ENCODE measurements at places on chromosomes 12 and 14.

GRCh38 chr12:103799504-103799856, 41.6 kb downstream of the NT5DC3 start:
- no peak for DNase-seq

GRCh38 chr14:93054006-93054405, 61.7 kb downstream of the ITPK1 start:
- no peak for DNase-seq

- DNase-seq, result no peak
Observed at GRCh38 chr12:80422550-80422949, 21.5 kb upstream of the PTPRQ start.

- DNase-seq, result no peak
Observed at GRCh38 chr12:30181334-30181733, 397.6 kb upstream of the TMTC1 start.

- DNase-seq, result no peak
Observed at GRCh38 chr12:53213348-53213747, 6.3 kb upstream of the ITGB7 start.

- no peak for DNase-seq
Observed at GRCh38 chr12:132675757-132676432, 11.2 kb downstream of the POLE start.

GRCh38 chr12:95336387-95337067, 118.9 kb downstream of the VEZT start:
- DNase-seq, result peak; percentile 60

GRCh38 chr14:68966872-68967301, 12.2 kb downstream of the ACTN1 start:
- DNase-seq, result no peak

All from retinal pigment epithelial cell (primary cell).